ENCODE measurements at places on chromosomes 5 and 9. TPM values are rescaled to one million over a fixed set of nuclear protein-coding genes. Genes with fewer than 3 reads are reported as not detected.

GRCh38 chr5:953535-954449 is 54.8 kb upstream of the NKD2 start:
- no peak for DNase-seq

GRCh38 chr9:91746904-91747303 is 203.1 kb downstream of the ROR2 start:
- DNase-seq: peak; percentile 85

DNA sequence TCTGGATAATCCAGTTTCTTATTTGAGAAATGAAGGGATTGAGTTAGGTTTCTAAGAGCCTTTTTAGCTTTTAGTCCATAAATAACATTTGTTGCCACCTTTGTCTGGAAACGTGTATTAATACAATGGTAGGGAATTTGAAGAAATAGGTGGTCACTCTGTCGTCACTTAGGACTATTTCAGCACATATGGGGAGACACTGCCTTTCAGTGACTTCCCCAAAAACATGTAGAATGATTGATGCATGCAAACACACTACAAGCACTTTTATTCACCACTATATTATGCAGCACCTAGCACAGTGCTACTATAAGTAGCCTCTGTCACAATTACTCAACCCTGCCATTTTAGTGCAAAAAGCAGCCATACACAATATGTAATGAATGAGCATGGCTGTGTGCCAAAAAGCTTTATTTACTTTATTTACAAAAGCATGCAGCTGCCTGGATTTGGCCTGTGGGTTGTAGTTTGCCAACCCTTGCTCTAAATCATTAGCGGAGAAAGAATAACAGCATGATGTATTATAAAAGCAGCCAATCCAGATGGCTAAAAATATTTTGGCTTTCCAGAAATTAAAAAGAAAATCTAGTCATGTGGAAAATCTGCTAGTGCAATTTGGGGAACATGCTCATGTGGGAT is 154.2 kb upstream of the HMHB1 start:
- peak; percentile 65 for DNase-seq

- DNase-seq: peak; percentile 17
Observed at GRCh38 chr5:56102889-56103288, 108.1 kb upstream of the IL6ST start.

- peak; percentile 63 for DNase-seq
Observed at GRCh38 chr9:38048316-38048969, 20.6 kb downstream of the SHB start.

GRCh38 chr9:133361507-133362092 is 5.2 kb downstream of the SURF2 start:
- DNase-seq: no peak

GPR151 gene
- total RNA-seq: not detected

- DNase-seq: peak; percentile 6
Observed at GRCh38 chr5:111584651-111585050, 72.3 kb upstream of the STARD4 start.

FANCG gene
- total RNA-seq: 12.2 TPM

UBE2D2 gene
- 49.1 TPM for total RNA-seq

DNA sequence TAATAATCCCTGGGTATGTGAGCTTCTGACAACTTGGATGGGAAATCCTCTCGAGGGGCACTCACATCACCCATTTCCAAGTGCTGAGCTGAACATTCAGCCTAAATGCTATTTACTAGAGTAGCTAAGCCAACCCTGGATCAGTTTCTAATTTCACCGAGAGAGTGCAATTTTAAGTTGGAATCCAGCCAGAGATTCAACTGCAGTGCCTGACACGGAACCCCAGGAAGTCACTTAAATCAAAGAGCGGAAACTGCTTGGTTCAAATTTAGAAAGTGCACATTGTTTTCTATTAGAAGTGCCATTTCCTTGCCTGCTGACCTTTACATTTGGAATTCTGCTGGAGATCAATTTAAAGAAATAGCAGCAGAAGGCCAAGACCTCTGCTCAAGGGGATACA is 8.8 kb downstream of the SPRY4 start:
- peak; percentile 48 for DNase-seq

AFAP1L1 gene
- total RNA-seq: 9.5 TPM

PTPRD gene
- total RNA-seq: 3.3 TPM

OR1Q1 gene
- total RNA-seq: not detected

QRFP gene
- not detected for total RNA-seq

DNA sequence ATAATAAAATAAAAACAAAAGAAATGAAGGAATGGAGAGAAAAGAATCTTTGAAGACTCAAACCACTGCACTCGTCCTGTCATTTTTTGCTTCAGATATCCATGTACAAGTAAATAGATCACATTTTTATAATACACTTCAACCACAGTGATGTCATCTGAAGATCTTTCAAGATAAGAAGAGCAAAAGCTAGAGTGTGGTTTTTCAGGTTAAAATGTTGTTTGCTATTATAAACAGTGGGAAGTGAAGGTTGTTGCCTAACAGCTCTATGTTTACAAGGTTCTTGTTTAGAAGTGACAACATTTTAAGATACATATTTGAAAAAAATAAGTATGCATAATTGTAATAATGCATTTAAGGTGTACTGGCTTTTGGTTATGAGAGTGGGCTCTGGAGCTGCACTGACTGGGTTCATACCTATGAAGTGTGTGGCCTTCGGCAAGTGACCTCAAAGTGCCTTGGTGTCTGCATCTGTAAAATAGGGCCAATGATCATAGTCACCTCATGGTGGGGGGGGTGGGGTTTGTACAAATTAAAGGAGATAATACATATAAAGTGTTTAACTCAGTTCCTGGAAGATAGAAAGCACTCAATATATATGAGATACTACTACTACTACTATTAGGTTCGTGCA is 45.5 kb upstream of the IL7R start:
- no peak for DNase-seq

DNA sequence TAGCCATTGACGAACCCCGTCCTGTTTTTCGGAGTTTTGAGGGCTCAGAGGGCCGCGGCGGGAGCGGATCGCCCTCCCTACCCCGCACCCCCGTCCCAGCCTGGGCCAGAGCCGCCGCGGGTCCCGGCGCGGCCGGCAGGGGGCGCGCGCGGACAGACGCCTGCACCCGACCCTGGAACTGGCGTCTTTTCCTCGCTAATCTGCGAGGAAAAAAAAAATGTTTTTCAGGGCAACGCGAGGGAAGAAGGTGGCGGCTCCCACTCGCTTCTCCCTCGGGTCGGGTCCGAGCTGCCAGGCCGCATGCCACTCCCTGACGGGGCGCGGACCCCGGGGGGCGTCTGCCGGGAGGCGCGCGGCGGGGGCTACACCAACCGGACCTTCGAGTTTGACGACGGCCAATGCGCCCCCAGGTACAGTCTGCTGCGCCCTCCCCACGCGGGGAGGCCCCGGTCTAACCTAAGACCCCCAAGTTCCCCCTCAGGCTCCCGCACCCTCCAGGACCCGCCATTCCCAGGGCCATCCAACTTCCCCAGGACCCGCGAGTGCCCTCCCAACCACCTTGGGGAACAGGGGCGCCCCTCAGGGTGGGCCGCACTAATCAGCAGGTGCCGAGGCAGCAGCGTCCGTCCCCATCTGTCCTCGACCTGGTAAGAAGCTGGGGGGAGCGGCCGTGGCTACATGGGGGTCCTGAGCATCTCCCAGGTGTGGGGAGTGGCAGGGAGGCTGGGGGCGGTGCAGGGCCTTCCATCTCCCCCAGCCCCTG is at the start of gene KCNT1:
Gene KCNT1 (plus strand): TSS at position 227 of the 763 bp plus-strand sequence. CDS start 74 bp downstream, at position 301.
- peak; percentile 8 for DNase-seq

TMEM232 gene
- total RNA-seq: 5.6 TPM

DNA sequence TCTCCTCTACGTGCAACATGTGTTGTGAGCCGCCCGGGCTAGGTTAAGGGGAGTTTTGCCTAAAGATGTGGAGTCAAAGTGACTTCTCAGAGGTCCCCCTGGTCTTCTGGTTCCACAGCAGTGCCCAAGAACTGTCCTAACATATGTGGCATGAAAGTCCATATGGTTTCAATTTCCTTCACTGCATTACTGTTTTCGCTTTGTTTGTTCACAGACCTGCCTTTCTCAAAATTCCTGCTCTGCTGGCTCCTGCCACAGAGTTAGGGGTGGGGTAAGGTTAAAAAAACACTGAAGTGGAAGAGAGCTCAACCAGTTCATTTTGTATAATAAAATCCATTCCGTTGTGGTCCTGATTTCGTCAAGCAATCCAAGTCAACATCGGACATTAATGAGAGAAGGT is 289.4 kb downstream of the DMAC1 start:
- no peak for DNase-seq

GBGT1 gene
- 3.3 TPM for total RNA-seq

TSSK1B gene
- total RNA-seq: 0.50 TPM

DNA sequence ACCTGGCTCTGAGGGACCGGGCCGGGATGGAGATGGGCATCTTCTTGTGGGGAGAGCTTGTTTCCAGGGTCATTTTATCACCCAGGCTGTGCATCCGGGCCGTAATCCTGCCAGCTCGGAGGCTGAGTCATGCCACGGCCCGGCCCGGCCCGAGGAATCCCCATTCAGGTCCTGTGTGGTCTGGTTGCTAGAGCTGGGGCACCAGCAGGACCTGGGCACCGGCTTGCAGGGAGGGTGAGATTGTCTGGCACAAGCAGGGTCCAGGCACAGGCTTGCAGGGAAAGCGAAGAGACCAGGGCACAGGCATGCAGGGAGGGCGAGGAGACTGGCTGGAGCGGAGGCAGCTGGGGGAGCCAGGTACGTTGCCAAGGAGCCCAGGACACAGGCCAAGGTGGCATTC is 106.8 kb downstream of the RXRA start:
- DNase-seq: peak; percentile 33

DNA sequence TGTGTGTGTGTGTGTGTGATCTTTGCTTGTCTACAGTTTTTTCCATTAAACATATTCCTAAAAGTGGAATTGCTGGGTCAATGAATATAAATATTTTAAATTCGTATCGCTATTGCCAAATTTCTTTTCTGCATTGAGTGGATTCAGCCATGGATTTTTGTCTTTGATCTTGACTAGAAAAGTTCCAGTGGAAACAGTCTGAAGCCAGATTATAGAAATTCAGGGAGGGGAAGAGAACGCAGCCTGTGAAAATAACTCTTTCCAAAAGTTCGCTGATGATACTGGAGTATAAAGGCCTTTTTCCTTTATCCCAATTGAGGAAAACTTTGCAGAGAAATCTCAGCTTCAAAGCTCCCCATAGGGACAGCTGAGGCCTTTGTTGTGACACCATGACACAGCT is 292.3 kb upstream of the CD180 start:
- DNase-seq: no peak

GRCh38 chr5:136432705-136433104 is 67.4 kb upstream of the TRPC7 start:
- DNase-seq: no peak

DNA sequence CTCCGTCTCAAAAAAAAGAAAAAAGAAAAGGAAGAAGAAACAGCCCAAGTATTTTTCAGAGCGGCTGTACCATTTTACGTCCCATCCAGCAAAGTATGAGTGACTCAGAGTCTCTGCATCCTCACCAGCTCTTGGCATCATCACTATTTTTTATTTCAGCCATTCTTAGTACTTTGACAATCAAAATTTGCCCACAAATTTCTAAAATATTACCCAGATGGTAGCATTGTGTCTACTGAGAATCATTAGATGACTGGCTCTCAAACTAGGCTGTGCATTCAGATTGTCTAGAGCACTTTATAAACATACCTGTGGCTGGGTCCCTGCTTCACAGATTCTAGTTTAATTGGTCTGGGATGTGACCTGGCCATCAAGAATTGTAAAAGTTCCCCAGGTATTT is 21.6 kb upstream of the MELK start:
- DNase-seq: no peak

- no peak for DNase-seq
Observed at GRCh38 chr9:34783951-34784487, 74.1 kb upstream of the CCL21 start.

SPAAR gene
- 0.17 TPM for total RNA-seq

DNA sequence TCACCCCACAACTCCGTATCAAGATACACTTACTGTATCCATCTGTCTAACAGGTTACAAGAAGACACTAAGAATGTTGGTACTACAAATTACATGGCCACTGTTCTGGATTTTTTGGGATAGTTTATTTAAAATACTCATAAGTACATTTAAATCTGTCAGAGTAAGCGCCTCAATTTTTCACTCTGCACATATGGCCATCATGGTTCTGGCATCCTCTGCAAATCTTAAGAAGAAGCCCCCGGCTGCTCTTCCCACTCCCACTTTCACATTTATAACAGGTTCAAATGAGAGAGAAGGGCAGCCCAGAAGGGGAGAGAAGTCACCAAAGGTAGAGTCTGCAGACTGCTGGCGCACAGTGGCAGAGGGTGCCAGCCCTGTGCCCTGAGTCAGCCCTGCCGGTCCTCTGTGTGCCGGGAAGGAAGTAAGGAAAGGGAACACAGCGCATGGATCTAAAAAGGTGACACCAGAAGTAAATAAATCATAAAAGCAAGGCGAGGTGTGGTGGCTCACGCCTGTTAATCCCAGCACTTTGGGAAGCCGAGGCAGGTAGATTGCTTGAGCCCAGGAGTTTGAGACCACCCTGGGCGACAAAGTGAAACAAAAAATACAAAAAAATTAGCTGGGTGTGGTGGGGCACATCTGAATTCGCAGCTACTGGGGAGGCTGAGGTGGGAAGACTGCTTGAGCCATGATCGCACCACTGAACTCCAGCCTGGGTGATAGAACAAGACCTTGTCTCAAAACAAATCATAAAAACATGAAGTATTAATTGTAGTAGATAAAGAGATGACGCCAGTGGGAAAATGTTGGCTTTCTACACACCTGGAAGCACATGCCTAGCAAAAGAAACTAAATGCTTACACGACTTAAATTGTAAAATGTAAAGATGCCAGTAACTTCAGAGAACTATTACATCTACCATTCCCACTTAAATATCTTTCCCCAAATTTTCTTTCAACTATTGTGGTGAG is 30.0 kb downstream of the RNF130 start:
- DNase-seq: no peak

RAB3C gene
- total RNA-seq: not detected

BARHL1 gene
- total RNA-seq: not detected

DNA sequence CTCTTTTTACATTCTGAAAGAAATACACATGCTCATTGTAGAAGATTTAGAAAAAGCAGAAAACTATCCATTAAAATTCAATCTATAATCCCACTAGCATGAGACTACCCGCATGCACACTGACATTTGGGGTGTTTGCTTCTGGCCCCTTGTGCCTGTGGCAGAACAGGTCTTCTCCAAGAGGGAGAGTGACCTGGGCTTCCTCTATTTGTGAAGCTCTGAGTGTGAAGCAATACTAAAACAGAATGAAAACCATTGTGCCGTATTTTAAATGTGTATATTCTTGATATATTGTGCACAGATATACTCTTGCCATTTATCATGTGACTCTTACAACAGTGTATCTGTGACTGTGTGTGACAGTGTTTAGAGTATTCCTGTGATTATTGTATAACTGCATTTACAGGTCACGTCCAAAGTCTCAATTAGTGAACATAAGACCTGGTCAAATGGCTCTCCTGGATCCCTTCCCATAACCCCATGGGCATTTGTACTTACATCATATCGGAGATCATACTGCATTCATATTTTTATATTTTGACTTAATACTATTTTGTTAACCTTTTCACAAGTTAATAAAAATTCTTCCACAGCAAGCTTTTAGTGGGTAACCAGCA is 14.7 kb upstream of the CPEB4 start:
- DNase-seq: no peak

TRAPPC13 gene
- total RNA-seq: 34.8 TPM
